ENCODE measurements at places on chromosomes 16 and 17. TPM values are rescaled to one million over a fixed set of nuclear protein-coding genes. Genes with fewer than 3 reads are reported as not detected.

DNA sequence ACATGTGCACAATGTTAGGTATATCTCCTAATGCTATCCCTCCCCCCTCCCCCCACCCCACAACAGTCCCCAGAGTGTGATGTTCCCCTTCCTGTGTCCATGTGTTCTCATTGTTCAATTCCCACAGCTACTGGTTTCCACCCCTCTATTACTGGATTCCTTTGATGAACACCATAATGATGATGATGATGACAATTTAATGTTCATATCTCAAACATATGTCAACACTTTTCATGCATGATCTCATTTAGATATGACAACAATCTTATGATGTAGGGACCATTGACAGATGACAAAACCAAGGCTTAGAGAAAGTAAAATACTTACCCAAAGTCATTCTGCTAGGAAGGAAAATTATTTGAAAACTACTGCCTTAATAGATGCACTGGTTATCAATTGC is 97.6 kb downstream of the TMEM114 start:
- no peak for DNase-seq

DNA sequence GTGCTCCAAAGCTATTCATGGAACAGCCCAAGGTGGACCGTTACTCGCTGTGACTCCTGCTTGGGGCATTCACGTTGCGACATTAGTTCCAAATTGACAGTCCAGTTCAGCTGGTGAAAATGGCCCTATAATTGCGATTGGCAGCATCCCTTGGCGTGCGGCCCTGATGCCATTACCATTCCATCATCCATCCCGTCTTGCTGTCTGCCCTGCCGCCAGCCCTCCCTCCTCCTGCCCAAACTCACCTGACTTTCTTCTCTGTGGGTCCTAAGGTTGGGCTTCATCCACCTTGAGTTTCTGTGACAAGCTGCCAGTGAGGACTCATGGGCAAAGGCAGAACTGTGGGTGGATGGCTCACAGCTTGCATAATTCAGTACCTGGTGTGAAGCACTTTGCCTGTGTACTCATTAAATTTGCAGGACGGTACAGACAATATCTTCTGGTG is 104.6 kb downstream of the RPTOR start:
- DNase-seq = peak; percentile 47

DNA sequence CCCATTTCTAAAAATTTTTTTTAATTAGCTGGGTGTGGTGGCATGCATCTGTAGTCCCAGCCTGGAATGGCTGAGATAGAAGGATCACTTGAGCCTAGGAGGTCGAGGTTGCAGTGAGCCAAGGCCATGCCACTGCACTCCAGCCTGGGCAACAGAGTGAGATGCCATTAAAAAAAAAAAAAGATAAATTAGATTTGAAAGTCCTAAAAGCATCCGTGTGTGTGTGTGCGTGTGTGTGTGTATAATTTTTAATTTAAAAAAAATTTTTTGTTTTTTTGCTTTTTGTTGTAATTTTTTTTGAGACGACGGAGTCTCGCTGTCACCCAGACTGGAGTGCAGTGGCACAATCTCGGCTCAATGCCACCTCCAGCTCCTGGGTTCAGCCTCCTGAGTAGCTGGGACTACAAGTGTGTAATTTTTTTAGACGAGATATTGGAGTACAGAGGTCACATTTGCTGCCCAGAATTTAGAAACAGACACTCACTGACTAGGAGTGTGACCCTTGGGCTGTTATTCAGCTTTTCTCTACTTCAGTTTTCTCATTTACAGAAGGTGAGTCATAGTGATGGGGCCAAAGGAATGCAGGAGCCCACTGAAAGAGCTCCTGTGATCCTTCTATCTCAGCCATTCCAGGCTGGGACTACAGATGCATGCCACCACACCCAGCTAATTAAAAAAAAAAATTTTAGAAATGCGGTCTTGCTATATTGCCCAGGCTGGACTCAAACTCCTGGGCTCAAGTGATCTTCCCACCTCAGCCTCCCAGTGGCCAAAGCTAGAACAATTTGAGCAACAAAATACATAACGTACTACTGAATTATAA is 25.5 kb upstream of the TBX4 start:
- no peak for DNase-seq

DNA sequence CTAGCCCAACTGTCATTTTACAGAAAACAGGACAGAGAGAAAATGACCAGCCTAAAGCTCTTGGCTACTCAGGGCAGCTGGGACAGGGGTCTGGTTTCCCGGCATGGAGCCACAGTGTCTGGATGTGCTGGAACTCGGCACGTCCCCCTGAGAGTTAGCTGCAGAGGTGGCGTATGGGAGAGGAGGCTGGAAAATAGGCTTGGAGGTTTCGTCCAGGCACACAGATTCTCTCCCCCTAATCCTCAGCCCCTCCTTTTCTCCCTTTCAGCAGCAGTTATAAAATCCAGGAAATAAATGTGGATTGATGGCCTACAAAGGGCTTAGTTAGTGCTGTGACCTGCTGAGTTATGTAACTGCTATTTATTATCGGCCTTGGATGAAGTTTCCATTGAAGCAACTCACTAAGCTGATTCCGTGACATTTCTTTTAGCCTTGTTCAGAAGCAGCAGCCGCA is 89.5 kb upstream of the TOB1 start:
- no peak for DNase-seq

- DNase-seq = no peak
Measured at GRCh38 chr16:50722960-50723359, 18.9 kb upstream of the CYLD start.

DNA sequence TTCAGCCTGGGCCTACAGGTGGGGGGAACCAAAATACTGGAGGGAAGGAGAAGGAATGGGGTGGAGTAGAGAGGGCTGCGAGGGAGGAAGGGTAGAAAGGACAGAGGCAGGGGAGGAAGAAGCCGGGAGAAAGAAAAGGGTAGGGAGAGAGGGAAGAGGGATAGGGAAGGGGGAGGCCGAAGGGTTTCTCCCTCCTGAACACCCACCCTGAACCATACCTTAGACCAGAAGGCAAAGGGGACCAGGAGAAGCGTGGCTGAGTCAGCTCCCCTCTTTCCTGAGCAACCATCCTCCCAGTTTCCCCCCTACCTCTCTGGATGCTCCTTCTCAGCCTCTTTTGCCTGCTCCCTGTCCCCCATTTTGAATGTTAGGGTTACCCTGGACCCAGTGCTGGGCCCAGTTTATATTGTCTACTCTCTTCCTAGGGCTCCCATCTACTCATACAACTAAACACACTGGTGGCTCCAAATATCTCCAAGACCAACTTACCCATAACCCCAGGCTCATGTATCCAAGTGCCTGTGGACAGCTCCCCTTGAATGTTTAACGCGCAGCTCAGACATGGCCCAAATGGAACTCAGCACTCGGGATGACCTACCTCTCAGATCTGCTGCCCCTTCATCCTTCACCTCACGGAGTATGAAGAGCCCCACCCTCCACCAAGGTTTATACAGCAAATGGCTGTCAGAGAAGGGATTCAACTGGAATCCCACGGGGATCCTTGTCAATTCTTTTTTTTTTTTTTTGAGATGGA is 7.8 kb downstream of the TSPOAP1 start:
- no peak for DNase-seq

PMFBP1 gene
- 0.53 TPM for total RNA-seq

HBA1 gene
- total RNA-seq = not detected
